ENCODE measurements at places on chromosomes 11 and 22.

DNA sequence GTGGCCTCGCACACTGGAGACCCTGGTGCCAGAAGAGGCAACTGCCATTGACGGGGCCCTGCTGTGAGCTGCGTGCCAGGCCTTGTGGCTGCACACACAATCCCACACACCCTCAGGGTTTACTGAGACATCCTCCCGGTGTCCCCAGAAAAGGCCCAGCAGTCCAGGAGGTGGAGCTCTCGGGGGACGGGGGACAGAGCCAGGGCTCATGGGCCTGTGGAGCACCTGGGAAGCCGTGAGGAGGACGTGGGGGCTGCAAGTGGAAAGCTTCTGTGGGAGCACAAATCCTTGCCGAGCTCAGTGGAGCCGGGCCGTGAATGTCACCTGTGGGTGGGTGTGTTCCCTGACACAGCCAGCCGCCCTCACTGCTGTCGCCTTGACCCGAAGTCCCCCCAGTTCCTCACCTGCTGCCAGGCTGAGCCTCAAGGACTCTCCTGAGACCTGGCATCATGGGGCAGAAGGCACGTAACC is 609.7 kb downstream of the TBC1D22A start:
- DNase-seq, result no peak

DNA sequence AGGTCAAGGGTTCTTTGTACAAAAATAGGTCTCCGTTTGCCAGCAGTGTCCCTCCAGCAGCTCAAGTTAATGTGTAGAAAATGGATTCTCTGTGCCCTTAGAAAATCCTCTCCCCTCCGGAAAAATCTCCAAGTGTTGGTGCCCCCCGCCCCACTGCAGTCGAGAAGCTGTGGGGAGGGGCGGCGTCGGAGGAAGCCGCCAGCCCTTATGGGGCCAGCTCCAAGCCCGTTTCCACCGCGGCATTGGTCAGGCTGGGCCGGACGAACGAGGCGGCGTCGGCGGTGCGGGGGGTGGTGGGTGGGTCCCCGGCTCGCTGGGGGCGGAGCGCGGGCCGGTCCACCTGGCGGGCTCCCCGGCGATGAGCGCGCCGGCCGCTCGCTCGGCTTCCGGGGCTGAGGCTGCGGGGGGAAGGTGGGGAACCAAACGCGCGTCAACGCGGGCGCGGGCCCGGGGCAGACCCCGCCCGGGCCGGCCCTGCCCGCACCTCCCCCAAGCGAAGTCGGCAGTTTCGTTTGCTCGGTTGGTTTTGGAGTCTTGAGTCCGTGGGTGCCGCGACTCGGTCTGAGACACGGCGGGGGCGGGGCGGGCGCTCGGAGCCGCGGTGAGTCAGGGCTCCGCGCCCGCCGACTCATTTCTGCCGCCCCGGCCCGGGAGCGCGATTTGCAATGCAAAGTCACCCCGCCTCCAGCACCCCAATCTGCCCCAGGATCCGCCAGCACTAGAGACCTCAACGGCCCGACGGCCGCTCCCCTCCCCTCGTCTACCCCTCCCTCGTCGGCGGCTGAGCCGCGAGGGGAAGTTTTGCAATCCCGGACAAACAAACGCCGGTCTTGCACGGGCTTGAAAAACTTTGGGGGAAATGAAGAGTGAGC is 1.4 kb downstream of the ASCL2 start:
- peak; percentile 50 for DNase-seq

DNA sequence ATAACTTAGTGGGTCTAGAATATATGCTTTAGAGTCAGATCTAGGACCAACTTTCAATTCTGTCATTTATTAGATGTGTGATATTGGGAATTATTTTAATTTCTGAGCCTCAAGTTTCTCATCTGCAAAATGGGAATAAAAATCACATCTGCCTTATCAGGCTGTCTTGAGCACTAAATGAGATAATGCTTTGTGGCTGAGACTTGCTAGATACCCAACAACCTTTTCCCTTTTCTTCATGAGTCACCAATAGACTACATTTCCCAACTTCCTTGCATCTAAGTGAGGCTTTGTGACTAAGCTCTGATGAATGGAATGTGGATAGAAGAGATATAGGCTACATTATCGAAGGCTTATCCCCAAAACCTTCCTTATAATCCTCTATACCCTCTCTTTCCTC is 220.7 kb upstream of the SESN3 start:
- DNase-seq, result no peak

DNA sequence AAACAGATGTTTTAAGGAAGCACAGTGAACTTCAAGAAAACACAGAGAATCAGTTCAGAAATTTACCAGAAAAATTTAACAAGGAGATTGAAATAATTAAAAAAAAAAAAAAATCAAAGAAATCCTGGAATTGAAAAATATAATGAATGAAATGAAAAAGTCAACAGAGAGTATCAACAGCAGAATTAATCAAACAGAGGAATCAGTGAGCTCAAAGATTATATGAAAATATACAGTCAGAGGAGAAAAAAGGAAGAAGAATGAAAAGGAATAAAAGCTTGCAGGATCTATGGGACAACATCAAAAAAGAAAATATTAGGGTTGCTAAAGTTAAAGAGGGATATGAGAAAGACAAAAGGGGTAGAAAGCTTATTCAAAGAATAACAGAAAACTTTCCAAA is 82.3 kb downstream of the XRRA1 start:
- no peak for DNase-seq

- no peak for DNase-seq
These were observed 9.4 kb upstream of the IGLL5 start for GRCh38 chr22:22878211-22878570.

DNA sequence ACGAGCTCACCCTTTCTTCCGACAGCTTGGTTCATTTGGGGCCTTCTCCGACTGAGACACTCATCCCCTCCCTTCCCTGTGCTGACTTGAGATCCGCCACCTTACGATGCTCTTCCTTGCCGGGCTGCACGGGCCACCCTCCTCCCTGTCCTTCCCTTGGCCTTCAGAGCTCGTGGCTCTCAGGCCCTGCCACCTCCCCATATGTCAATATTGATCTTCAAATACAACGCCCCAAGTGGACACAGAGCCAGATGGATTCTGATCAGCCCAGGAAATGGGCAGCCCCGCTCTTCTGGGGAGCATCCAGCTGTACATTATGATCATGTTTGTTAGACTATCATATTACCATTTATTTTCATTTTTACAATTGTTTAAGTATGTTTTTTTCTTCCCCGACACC is 812.8 kb downstream of the TBC1D22A start:
- no peak for DNase-seq

DNA sequence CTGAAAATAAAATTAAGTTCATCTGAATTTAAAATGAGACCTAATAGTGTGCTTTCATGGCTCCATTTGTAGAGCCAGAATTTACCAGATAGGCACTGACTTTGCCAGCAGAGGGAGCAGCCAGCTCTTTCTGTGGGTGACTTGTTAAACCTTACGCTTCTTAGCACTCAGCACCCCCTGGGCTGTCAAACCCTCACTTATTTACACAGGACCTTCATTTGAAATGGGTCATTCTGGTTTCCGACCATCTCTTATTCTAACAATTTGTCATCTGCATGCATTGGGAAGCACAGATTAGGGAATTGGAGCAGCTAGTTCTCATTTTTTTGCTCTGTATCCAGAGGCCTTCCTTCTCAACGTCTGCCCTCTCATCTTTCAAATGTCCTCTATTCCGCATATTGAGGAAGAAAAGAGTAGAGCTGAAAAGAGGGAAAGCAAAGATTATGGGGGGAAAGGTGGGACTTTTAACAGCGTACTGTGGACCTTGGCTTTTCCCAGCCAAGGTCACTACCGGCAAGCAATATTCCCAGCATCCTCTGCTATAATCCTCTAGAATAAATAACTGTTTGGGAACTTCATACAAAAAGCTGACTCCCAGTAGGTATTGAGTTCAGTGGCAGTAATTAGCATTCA is 3.1 kb downstream of the ASRGL1 start:
- DNase-seq, result peak; percentile 42

- no peak for DNase-seq
These were observed 2.2 kb downstream of the SPCS2 start for GRCh38 chr11:74951226-74951625.
